ENCODE measurements at places on chromosomes 5 and 9.

DNA sequence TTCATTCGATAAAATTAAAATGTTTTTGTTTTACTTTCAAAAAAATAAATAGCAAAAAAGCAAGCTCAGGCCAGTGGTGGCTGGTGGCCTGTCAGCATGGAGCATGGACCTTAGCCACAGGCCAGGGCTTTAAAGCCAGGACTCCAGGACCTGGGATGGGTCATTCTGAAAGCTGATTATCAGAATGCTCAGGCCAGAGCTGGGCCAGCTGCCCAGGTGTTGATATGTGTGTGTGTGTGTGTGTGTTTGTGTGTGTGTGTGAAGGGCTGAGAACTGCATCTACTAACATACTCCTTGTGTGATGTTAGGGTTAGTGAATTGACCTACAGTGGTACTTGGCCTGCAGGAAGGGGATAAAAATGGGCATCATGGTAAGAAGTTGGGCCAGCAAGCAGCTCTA, 21.5 kb downstream of the PALM2AKAP2 start:
- DNase-seq, result no peak

- no peak for DNase-seq
Measured at GRCh38 chr5:158691631-158692255, 408.0 kb downstream of the EBF1 start.

- DNase-seq, result no peak
Measured at GRCh38 chr9:124576751-124577150, 69.6 kb upstream of the NR5A1 start.

DNA sequence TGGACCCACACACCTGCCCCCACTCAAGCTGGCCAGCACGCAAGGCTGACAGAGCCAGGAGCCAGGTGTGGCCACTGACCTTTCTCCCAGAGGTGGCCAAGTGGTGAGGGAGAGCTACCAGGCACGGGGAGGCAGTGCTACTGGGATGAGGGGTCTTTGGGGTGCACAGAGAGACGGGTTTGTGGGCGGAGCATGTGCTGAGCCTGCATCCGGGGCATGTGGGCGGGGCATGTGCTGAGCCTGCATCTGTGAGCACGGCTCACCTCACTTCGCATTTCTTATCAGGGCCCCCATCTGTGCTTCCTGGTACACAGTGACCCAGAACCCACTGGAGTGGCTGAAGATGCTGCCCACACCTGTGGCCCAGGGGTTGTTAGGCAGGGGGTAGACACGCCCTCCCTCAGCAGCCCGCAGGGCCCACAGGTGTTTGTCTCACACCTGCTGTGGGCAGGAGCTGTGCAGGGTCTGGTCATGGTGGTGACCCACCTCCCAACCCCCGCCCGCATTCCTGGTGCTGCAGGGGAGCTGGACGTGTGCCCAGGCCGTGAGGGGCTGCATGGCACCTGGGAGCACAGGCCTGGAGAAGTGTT, 21.5 kb downstream of the CCDC187 start:
- no peak for DNase-seq

DNA sequence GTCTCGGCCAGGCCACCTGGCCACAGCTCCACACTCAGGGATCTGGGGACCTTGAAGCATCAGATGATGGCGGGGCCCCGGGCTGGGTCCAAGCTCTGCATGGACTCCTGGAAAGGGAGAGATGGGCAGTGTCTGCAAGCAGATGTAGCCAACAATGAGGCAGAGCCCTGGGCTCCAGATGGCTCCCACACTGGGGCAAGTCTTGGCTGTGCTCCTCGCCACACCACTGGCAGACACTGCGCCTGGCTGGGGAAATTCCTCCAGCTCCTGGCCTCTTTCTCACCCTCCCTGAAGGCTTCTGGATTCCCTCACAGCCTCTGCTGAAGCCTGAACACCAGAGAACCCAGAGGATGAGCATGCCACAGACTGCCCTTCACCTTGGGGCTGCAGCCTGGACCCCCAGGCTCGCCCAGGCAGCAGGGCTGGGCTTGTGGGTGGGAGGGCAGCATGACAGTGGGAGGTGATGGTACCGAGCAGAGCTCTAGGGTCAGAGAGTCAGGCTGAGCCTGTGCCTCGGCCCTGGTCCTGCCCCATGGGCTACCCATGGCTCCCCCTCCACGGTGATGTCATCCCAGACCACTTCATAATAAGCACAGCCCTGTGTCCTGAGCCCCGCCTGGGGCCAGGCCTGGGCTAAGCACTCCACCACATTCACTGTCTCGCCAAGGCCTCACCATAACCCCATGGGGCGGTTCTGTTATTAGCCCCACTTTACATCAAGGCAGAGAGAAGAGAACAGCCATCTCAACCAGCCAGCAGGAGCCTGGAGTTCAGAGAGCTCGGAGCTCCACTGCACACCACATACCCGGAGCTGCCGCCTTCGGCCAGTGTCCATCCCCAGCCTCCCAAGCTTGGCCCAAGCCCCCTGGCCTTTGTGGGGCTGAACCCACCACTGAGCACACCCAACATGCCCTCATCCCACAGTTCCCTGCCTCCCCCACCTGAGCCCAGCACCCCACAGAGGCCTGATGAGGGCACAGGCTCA, 62.2 kb upstream of the ADAMTS2 start:
- no peak for DNase-seq

DNA sequence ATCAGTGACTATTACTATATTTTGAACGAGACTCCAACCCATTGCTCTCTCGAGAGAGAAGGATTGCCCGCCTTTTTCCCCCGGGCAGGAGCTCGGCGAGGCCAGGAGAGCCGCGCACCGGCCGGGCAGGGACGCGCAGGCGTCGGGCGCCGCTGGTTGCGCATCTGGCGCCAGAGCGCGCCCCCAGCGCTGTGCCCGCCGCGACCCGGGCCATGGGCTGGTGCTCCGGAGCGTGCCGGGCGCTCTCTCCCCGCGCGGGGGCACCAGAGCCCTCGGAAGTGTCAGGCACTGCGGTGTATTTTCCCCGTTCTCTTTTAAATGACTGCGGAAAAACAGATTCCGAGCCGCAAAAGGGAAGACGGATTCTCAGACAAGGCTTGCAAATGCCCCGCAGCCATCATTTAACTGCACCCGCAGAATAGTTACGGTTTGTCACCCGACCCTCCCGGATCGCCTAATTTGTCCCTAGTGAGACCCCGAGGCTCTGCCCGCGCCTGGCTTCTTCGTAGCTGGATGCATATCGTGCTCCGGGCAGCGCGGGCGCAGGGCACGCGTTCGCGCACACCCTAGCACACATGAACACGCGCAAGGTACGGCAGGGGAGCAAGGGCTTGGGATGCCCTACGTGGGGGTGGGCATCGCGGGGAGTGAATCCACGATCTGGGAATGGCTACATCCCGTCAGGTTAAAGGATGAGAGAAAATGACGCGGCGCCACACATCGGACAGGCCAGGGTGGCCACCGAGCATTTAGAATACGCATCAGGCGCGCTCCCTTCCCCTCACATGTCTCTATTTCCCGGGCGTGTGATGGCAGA, 1.1 kb upstream of the NTRK2 start:
- peak; percentile 92 for DNase-seq

- DNase-seq, result no peak
Measured at GRCh38 chr5:150661821-150662596, 958 bp downstream of the MYOZ3 start.

DNA sequence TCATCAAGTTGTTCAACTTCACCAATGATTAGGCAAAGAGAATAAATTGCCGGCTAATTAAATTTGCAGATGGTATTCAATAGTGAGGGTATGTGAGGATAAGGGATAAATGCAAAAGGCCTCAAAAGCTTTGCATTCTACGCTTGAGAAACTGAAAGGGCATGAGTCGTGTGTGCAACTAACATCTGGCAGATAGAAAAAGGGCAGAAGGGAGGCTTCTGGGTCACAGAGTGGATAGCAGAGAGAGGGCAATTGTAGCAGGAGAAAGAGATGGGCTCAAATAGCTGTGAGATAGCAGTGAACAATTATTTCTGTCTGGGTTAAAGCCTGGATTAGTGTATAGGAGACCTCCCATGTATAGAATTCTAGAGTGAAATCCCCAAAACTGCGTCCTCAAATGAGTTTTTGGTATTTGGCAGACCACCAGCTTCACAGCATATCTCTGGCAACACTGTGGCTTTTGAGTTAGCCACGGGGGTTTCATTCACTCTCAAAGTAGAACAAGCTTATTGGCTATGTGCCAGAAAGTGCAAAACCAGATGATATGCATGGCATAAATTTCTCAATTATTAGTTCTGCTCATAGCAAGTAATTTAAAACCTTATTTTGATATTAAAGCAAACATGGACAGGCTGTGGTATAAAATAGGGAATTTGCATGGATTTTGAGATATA, 586.3 kb downstream of the BRINP1 start:
- DNase-seq, result no peak

- no peak for DNase-seq
Measured at GRCh38 chr9:27425827-27426510, 98.1 kb upstream of the IFNK start.

DNA sequence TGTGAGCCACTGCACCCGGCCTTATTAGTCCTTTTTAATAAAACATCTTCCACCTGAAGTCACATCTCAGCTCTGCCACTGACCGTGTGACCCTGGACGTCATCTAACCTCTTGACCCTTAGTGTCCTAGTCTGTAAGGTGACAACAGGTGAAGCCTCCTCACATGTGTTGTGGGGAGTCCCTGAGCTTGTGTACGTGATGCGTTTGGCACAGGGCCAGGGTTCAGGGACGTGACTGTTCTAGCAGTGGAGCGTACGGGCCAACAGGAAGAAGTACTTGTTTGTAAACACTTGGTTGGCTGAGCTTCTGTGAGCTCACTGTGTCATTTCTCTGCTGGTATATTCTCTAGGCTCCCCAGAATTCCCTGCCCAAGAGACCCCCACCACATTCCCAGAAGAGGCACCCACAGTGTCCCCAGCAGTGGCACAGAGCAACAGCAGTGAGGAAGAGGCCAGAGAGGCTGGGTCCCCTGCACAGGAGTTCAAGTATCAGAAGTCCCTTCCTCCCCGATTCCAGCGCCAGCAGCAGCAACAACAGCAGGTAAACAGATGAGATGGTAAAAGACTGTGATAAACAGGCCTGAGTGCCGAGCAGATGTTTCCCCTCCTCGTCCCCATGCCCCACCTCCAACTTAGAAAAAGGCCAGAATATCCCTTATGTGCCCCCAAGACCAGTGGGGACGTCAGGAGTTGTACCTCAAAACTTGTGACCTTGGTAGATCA, 35.3 kb upstream of the POMT1 start:
- DNase-seq, result no peak

GRCh38 chr5:39732166-39732565, 307.4 kb upstream of the DAB2 start:
- DNase-seq, result no peak

DNA sequence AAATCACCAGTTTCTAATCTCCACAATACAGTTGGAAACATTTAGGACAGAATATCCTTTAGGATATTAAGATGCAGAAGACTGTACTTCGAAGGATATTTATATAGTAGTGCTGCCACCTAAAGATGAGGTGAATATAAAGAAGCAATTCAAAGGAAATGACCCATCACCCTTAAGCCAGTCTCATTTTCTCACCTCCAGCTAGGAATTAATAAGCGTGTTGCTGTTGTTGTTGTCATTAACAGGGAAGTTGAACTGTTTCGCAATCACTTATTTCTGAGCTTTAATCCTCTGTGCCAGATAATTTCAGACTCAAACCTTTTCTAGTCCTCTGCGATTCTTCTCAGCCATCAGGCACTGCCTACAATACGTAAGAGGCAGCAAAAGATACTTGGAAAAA, 7.8 kb upstream of the PURA start:
- DNase-seq, result no peak

DNA sequence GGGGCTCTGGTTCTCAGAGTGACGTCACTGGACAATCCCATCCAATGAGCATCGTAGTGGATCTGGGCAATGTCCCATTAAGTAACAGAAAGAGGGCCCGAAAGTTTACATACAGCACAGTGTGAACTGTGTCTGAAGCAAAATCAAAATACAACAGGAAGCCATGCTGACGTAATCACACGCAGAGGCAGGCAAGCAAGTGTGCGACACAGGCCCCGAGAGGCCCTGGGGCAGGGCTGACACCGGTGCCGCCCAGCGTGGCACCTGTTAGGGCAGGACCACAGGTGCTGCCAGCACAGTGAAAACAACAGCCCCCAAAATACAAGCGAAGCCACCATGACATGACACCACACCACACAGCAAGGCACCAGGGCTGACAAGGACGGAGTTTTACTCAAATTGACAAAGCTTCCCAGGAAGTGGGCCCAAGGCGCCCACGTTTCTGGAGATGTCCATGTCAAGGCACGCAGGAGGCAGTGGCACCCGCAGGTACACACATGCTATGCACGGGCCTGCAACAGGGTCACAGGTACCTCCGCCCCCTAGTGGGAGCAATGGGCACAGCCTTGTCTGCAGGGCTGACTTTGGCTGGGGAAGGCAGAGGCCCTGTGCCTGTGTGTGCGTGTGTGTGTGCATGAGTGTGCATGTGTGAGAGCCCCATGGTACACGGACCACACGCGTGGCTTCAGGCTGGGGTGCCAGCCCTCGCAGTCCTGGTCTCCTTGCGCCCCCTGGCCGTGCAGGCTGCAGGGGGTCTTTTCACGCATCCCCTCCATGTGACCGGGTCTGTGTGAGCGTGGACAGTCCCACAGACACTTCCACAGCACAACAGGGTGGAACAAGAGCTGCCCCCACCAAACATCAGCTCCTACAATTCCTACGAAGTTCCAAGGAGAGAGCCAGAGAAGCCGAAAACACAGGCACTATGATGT, 19.6 kb downstream of the QSOX2 start:
- peak; percentile 73 for DNase-seq

GRCh38 chr5:72687288-72687687, 129.2 kb upstream of the TNPO1 start:
- DNase-seq, result no peak

GRCh38 chr5:157180374-157181264, at the start of gene ITK:
ITK (plus strand) TSS chr5:157180840; CDS start chr5:157180978, 138 bp downstream.
- no peak for DNase-seq

- DNase-seq, result no peak
Measured at GRCh38 chr5:146732962-146733361, 145.6 kb downstream of the PPP2R2B start.

DNA sequence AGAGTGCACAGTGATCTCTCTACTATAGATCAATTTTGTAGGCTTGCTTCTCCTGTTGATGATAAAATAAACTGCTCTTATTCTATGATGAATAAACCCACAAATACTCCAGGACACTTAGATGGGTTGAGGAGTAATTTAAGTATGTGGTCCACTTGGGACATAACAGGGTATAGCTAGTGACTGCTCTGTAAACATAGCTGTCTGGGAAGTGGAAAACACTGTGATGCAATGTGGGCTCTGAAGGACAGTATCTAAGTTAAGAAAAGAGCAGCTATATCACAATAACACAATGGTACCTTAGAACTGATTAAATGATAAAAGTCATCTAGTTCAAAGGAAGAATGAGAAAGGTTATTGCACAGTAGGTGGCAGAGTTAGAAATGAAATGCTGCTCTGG, 294.3 kb upstream of the HAPLN1 start:
- no peak for DNase-seq

DNA sequence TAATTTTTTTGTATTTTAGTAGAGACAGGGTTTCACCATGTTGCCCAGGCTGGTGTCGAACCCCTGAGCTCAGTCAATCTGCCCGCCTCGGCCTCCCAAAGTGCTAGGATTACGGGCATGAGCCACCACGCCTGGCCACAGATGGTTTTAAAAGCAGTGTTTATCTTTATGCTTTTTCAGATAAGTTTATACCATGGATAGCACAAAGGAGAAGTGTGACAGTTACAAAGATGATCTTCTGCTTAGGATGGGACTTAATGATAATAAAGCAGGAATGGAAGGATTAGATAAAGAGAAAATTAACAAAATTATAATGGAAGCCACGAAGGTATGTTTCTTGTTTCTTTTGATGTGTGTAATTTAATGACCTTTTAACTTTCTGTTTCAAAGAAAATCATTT, 35.1 kb downstream of the POLK start:
- no peak for DNase-seq
